ENCODE measurements at places on chromosomes 3 and 15. TPM values are rescaled to one million over a fixed set of nuclear protein-coding genes. Genes with fewer than 3 reads are reported as not detected.
A peak's percentile ranks its signal among the peaks of the same experiment; 100 is the strongest.

The GOLGA8R gene
- 5.9 TPM for total RNA-seq

The SFMBT1 gene
- total RNA-seq, result 43.4 TPM

The PIERCE2 gene
- 0.42 TPM for total RNA-seq

The CD276 gene
- 0.76 TPM for total RNA-seq

The KIF7 gene
- total RNA-seq, result not detected

The ADGRG7 gene
- total RNA-seq, result not detected

The SLC28A2 gene
- total RNA-seq, result not detected

- H3K27me3 ChIP-seq, result no peaks in the 10 kb centered on the region
- H3K4me3 ChIP-seq, result no peak overlapping the region
- H3K27ac ChIP-seq, result no peak overlapping the region
- H3K4me1 ChIP-seq, result no peaks in the 10 kb centered on the region
- no peak for DNase-seq
Observed at GRCh38 chr3:51044982-51045381, 340.1 kb upstream of the MANF start.

GRCh38 chr3:108241721-108242120 is 19.5 kb upstream of the IFT57 start:
- no peak overlapping the region for H3K27ac ChIP-seq
- H3K4me1 ChIP-seq, result no peaks in the 10 kb centered on the region
- no peak overlapping the region for H3K4me3 ChIP-seq
- H3K27me3 ChIP-seq, result no peaks in the 10 kb centered on the region
- no peak for DNase-seq

GRCh38 chr3:38141952-38142273 is 3.5 kb downstream of the MYD88 start:
- H3K27ac ChIP-seq, result no peak overlapping the region
- H3K4me3 ChIP-seq, result no peak overlapping the region
- H3K4me1 ChIP-seq, result peaks cover 21% of the 10 kb centered on the region

DNA sequence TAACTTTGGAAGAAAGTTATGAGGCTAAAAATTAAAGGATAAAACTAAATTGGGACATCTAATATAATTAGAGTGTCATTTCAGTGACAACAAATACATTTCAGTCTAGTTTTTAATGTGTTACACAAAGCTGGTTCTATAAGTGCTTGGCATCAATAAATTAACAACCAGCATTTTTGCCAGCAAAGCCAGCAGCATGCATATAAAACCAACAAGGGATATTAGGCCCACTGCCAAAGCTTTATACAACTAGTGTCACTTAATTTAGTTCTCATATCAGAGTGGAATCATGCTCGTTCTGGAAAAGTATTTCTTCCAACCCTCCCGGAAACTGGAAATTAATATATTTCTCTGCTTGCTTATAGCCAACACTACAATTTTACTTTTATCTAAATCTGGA is 88.8 kb downstream of the THBS1 start:
- H3K27me3 ChIP-seq, result no peaks in the 10 kb centered on the region
- DNase-seq, result no peak
- no peaks in the 10 kb centered on the region for H3K36me3 ChIP-seq
- H3K4me3 ChIP-seq, result no peak overlapping the region
- H3K4me1 ChIP-seq, result no peaks in the 10 kb centered on the region
- H3K27ac ChIP-seq, result no peak overlapping the region

GRCh38 chr3:50167069-50167840 is 12.1 kb downstream of the SEMA3F start:
- H3K27me3 ChIP-seq, result no peaks in the 10 kb centered on the region
- no peak overlapping the region for H3K27ac ChIP-seq
- no peaks in the 10 kb centered on the region for H3K4me1 ChIP-seq
- H3K36me3 ChIP-seq, result no peaks in the 10 kb centered on the region
- no peak for DNase-seq

- H3K4me1 ChIP-seq, result no peaks in the 10 kb centered on the region
- H3K4me3 ChIP-seq, result no peak overlapping the region
- H3K36me3 ChIP-seq, result no peaks in the 10 kb centered on the region
- no peak overlapping the region for H3K27ac ChIP-seq
- DNase-seq, result no peak
Observed at GRCh38 chr3:140902791-140903190, 38.8 kb upstream of the SLC25A36 start.

DNA sequence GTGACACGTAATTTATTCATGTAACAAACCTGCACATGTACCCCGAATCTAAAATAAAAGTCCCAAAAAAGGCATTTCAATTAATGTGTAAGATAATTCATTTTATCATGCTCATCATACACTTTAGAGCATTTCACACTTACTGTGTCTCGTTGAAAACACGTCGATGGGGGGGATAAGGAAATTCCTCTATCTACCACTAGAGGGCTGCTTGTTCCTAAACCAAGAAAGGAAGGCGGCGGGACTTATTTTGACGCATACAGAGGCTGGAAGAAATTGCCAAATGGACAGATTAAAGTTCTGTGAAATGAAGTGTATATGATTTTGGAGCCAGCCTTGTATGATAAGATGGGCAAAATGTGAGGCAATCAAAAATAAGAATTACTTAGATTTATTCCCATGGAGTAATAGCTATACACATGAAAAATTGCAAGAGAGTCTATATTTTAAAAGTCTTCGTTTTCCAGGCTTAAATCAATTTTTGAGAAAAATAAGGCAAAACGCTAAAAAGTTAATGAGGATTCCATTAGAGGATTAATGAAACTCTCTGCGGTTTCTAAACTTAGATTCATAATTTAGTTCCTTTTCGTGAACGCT is 346.8 kb downstream of the CNTN3 start:
- H3K27ac ChIP-seq, result no peak overlapping the region
- DNase-seq, result no peak
- H3K4me1 ChIP-seq, result no peaks in the 10 kb centered on the region
- no peaks in the 10 kb centered on the region for H3K36me3 ChIP-seq

DNA sequence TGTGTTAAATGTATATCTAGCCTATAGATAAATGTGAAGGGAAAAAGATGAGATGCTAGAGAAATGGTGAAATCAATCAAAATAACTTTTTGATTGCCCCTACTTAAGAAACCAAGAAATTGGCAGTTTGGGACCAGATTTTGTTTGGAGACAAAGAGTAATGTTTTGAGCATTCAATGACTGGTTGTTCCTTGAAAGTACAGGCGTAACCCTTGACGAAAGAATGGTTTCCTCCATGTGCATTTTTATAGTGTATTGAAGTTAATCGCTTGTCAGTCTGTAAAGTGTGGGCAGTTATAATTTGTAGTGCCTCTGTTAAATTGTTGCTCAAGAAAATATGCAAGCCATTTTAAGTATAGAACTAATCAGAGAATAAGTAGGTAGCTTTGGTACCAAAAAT is 1.2 kb downstream of the KIF23 start:
- no peak for DNase-seq
- no peaks in the 10 kb centered on the region for H3K36me3 ChIP-seq
- H3K4me3 ChIP-seq, result no peak overlapping the region
- peaks cover 4% of the 10 kb centered on the region for H3K4me1 ChIP-seq
- peaks cover 9% of the 10 kb centered on the region for H3K27me3 ChIP-seq

- no peak overlapping the region for H3K4me3 ChIP-seq
- no peaks in the 10 kb centered on the region for H3K27me3 ChIP-seq
- no peak for DNase-seq
- H3K4me1 ChIP-seq, result no peaks in the 10 kb centered on the region
- H3K36me3 ChIP-seq, result no peaks in the 10 kb centered on the region
- H3K27ac ChIP-seq, result no peak overlapping the region
Observed at GRCh38 chr3:61646851-61647525, 85.6 kb downstream of the PTPRG start.

DNA sequence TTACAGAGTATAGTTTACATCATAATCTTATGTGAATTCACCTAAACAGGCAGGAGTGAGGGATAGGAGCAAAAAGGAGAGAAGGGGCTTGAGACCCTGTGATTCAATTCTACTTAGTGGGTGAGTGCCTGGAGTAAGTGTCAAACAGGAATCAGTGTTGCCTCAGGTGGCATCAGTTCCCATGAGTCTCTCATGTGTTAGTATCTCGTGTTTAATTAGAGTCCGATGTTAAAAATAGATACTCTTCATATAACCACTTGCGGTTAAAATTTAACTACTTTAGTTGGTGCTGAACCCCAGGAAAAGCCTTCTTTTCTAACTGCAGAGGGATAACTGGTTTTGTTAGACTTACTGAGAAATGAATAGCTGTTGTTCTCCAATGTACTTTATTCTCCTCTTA is 251.5 kb downstream of the SUCLG2 start:
- no peak overlapping the region for H3K27ac ChIP-seq
- no peak for DNase-seq
- no peak overlapping the region for H3K4me3 ChIP-seq
- no peaks in the 10 kb centered on the region for H3K27me3 ChIP-seq

- H3K27me3 ChIP-seq, result no peaks in the 10 kb centered on the region
- DNase-seq, result no peak
- no peak overlapping the region for H3K27ac ChIP-seq
- H3K4me3 ChIP-seq, result no peak overlapping the region
Observed at GRCh38 chr3:123120573-123120972, 53.7 kb downstream of the PDIA5 start.

DNA sequence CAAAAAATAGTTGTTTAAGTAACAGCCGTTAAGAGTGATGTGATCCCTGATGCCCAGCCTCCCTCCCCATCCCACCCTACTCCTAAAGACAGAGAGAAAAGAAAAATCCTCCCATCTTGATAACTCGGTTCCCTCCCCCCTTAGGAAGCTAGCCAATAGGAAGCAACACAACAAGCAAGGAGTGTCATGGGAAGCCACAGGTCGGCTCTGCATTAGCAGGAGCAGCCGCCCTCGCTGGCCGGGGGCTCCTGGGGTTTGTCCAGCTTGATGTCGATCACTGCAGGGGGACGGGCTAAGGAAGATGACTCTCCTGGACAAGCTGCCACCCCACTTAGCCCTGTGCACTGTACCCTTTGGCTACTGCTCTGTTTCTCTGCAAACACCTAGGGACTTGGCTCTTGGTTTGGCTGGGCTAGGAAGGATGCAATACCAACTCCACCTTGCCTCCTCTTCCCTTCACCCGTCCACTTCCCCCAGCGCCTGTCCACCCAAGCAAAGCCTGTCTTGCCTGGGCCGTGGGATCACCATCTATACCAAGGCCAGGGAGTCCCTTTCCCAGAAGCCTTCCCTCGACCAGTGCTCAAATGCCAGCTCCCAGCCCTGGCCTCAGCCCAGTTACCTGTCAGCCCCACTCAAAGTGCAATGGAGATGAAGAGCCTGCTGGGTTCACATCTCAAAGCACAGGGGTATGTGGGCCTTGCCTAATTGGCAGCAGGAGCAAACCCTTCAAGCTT is 23.1 kb downstream of the SRPRB start:
- no peak overlapping the region for H3K4me3 ChIP-seq
- no peaks in the 10 kb centered on the region for H3K27me3 ChIP-seq
- no peaks in the 10 kb centered on the region for H3K4me1 ChIP-seq

DNA sequence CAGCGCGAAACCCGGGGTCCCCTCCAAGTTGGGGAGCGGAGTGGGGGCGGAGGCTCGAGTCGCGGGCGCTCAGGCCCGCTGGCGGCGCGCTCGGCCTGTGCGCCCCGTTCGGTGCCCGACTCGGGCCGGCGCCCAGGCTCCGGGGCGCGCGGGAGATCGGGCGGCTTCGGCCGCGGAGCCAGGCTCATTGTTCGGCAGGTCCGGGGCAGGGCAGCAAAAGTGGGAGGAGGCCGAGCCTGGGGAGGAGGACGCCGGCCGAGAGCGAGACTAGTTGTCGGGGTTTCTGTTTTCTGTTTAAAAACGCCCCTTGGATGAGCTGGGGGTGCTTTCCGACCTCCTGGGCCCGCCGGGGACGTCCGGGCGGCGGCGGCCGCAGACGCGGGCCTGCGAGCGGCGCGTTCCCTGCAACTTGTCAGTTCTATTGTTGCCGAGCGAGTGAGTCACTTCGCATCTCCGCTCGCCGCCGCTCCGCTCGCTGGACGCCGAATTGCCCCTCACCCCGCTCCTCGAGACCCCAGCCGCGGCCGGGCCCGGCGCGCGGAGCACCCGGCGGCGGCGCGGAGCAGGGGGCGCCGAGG is 676 bp downstream of the TCF12 start:
- peak; percentile 49 for DNase-seq
- H3K27me3 ChIP-seq, result no peaks in the 10 kb centered on the region
- H3K4me3 ChIP-seq, result peak overlapping the region; percentile 91
- H3K4me1 ChIP-seq, result peaks cover 32% of the 10 kb centered on the region
- peak overlapping the region; percentile 86 for H3K27ac ChIP-seq

DNA sequence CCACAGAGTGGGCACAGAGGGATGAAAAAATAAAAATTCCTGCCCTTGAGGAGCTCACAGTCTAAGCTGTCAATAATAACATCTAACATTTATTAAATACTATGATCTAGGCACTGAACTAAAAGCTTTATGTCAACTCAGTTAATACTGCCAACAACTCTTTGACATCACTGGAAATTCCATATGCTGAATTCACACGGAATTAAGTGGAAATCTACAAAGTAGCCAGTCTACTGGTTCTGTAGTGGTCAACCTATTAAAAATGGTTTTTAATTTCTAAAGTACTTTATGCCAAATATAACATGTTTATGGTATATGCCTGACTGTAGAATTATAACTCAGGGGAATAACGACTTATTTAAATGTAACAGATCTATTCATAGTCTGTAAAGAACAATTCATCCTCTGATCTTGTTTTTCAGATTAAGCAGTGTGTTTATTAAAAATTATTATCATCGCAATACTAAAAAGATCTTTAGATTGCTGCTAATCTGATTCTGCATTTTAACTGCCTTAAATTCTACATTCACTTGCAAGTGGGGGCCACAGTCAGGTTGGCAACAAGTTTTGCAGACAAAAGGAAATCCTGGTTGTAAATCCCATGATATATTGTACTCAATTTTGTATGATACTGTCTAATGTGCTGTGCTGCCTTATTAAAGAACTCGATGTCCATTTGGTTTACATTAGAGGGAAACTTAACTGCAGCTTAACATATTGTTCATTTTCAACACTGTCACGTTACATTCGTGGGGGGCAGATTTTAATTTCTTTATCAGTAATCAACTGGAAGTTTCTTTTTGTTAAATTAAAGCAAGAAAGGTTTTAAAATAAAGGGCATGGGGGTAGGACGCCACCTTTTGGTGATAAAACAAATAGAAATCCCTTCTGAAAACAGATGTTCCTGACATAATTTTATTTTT is 2.6 kb upstream of the FOXP1 start:
- peak; percentile 67 for DNase-seq
- no peak overlapping the region for H3K4me3 ChIP-seq
- H3K27me3 ChIP-seq, result no peaks in the 10 kb centered on the region
- no peaks in the 10 kb centered on the region for H3K36me3 ChIP-seq
- H3K4me1 ChIP-seq, result peaks cover 16% of the 10 kb centered on the region

DNA sequence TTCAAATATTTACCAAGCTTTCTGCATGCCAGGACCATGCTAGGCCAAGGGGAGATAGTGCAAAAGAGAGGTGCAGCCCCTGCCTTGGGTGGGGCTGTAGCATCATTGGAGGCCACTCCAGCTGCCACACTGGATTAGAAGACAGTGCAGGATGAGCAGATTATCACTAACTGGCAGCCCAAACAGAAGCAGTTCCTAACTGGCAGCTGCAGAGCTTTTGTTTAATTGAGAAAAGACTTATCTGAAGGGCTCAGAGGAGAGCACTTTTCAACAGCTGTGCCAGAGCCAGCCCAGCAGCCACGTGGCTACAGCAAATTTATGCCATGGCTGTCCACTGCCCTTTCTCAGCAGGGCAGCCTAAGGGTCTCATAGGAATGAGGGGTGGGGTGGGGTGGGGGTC is 13.5 kb upstream of the ACSBG1 start:
- H3K4me1 ChIP-seq, result no peaks in the 10 kb centered on the region
- DNase-seq, result no peak
- no peaks in the 10 kb centered on the region for H3K36me3 ChIP-seq

GRCh38 chr15:62552444-62552843 is 387.4 kb upstream of the C2CD4B start:
- H3K27ac ChIP-seq, result no peak overlapping the region
- DNase-seq, result no peak
- no peaks in the 10 kb centered on the region for H3K27me3 ChIP-seq
- no peaks in the 10 kb centered on the region for H3K36me3 ChIP-seq

All from naive thymus-derived CD4-positive, alpha-beta T cell (primary cell).